ENCODE measurements at places on chromosomes 12 and 14.

DNA sequence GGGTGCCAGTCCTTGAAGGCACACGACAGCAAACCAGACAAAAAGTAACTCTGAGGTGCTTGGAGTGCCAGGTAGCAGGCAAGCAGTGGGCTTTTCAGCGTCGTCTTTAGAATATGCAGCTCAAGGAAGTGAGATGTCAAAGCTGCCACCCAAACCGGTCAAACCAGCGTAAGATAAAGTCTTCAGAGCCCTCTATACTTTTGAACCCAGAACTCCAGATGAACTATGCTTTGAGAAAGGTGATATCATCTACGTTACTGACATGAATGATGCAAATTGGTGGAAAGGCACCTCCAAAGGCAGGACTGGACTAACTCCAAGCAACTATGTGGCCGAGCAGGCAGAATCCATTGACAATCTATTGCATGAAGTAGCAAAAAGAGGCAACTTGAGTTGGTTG is 95.9 kb downstream of the TBX3 start:
- DNase-seq, result no peak

DNA sequence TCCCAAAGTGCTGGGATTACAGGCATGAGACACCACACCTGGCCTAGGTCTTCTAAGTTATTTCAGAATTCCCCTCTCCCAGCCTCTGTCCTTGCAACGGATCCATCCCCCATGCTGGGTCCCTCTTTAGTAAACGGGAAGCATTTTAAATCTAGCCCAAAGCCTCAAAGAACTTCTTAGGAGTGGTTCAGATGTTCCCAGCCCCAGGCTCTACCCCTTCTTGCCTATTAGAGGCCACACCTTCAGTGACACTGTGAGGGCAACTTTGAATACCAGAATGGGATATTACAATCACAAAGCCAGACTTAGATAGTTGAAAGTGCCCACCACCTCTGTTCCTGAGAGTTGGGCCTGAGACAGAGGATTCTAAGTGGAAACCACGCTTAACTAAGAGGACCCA is 18.1 kb upstream of the SPPL3 start:
- no peak for DNase-seq

- no peak for DNase-seq
Measured at GRCh38 chr14:61498303-61498702, 176.9 kb downstream of the PRKCH start.

DNA sequence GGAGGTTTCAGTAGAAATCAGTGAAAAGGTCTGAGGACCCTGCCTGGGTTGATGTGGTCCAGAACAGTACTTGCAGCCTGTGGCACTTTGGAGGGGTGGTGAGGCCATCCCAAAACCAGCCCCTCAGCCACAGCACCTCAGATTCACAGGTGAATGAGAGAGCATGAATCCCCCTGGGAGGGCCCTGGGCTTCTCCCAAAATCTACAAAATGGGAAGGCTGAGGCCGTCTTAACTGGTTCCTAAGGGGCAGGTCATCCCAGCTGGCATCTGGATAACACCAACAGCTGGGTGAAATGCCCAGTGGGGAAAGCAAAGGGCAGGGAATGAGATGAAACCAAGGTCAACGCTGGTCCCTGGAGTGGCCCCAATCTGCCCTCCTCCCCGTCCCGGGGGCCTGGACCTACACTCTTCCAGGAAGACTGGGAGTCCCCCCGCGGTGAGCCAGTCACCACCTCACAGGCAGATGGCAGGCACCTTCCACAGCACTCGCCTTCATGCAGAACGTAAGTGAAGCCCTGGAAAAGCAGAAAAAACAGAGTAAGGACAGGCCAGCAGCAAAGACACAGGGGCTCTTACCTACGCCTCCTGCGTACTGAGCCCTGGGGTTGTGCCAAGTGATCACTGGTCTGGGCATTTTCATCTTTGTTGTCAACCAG is 26.3 kb upstream of the ANO2 start:
- DNase-seq, result no peak

GRCh38 chr14:89089330-89089729 is 264.9 kb downstream of the TTC8 start:
- DNase-seq, result no peak

DNA sequence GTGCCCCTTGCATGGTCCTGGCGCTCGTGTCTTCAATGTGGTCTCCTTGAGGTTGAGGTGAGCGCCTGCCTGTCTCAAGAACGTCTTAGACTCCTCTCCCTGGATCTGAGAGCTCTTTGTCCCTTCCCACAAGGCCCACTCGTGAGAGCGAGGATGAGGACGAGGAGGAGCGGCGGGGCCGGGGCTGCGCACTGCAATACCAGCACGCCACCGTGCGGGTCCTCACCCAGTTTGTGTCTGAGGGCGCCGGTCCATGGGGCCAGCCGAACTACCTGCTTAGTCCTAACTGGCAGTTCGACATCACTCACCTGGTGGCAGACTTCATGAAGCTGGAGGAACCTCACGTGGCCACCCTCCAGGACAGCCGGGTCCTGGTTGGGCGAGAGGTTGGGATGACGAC is 128.1 kb downstream of the SLC15A4 start:
- no peak for DNase-seq

DNA sequence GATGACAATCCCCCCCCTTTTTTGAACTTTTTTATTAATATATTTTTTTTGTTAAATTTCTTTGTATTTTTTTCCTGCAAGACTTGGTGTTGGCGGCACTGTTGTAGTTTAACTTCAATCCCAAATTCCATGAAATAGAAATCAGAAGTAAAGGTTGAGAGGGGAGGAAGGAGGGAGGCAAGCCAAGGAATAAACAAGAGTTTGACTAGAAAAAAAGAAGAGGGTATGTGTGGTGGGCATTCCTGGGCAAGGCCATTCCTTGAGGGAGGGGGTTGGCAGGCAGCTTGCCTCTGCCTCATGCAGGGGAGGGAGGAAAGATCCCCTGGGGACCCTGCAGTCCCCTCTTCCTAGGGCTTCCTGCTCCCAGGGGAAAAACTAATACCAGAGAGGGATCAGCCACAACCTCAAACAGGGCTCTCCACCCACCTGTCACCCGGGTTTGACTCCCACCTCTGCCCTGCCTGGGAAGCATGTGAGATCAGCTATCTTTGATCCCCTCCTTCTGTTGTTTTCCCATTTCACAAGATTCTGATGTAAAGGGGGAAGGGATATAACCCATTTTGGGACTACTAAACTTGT is 519 bp upstream of the AP1G2 start:
- DNase-seq, result no peak

- no peak for DNase-seq
Measured at GRCh38 chr12:1273051-1273450, 282.0 kb downstream of the ERC1 start.

DNA sequence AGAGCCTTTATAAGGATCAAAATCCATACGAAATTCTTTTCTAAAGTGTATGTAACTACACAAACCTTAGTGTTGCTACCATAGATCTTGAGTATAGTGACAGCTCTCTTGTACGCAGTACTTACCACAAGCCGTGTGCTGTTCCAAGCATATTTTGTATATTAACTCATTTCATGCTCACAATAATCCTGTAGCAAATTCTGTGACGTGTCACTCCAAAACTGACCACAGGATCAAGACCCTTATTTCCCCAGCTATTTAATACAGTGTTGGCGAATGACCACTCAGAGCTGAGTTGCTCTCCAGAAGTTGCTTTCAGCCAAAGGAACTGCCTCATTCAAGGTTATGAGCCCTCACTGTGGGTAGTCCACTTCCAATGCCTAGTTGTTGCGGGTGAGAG is 169.8 kb downstream of the BTG1 start:
- DNase-seq, result no peak

GRCh38 chr14:21712036-21712435 is 38.4 kb upstream of the OR4E1 start:
- no peak for DNase-seq

- no peak for DNase-seq
Measured at GRCh38 chr14:101635749-101636560, 74.7 kb downstream of the DIO3 start.

- DNase-seq, result no peak
Measured at GRCh38 chr14:71638523-71639196, 293.6 kb upstream of the RGS6 start.

DNA sequence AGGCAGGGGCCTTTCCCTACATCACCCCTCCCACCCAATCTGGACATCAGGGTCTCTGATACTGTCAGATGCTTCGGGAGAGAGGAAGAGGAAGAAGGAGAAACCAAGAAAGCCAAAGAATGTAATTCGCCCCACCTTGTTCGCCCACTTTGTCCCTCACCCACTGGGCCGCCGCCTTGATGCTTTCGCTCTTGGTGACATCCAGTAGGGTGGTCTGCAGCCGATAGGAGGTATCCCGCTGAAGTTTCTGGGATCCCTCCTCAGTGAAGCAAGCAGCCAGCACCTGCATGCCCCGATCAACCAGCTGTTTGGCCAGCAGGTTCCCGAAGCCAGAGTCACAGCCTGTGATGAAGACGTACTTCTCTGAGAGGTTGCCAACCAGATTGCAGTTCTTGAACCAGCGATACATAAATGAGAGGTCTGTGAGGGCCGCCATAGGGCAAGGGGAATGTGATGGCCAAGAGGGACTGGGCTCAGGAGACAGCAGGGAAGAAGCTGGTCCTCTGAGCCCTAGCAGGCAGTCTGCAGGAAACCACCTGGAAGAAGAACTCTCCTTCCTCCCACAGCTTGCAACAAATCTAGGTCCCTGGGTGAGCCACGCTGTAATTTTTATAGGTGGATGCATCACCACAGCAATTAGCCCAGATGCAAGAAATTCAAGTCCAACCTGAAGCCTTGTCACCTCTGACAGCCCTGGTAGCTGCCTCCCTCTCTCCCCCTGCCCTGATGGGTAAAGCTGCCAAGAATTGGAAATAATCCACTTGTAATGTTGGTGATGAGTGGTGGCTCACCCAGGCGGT is at the start of gene SDR9C7:
Gene SDR9C7, minus strand, starts transcription at position 583 of the 800 bp plus-strand sequence. Its CDS starts 147 bp downstream, at position 436.
- DNase-seq, result no peak

GRCh38 chr14:100677152-100677551 is 49.5 kb upstream of the DLK1 start:
- DNase-seq, result no peak

All from forelimb muscle (tissue), 1 donor.